Activated naive CD4-positive, alpha-beta T cell (primary cell): ENCODE measurements at places on chromosomes 16 and 17.

GRCh38 chr17:69147460-69147859, 5.8 kb upstream of the ABCA6 start:
- no peak for DNase-seq

DNA sequence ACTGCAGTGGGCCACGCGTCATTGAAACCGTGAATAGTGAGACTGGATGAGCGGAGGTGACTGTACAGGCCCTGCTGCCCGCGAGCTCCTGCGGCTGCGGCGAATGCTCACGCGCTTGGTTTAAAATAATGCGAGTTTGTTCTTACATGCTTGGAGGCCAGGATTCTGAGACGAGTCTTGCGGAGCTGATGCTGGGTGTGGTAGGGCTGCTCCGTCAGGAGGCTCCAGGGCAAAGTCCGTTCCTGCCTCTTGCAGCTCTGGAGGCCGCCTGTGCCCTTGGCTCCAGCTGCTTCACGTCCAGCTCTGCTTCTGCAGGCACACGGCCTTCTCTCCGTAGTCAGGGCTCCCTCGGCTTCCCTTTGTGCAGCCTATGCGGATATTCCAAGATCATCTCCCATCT, 9.5 kb downstream of the ACSF3 start:
- DNase-seq = no peak

DNA sequence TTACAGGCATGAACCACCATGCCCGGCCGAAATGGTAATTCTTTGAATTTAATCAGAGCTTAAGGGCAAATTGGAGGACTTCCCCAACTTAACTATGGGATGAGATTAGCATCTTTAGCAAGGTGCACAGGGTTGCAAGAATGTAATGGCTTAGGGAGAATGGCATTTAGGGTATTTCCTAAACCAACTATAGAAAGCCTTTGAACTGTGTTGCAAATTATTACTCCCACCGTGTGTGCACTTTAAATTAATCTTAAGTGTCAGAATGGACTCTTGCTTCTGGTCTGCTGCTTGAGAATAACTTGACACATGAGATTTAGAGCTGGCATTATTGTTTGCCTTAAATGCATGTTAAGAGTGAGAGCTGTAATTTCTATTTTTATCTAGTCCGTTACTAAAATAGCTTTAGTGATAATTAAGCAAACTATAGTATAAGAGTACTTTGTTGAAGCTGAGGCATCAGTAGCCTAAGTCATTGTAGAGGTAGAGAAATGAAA, 59.8 kb downstream of the TUBD1 start:
- DNase-seq = no peak

DNA sequence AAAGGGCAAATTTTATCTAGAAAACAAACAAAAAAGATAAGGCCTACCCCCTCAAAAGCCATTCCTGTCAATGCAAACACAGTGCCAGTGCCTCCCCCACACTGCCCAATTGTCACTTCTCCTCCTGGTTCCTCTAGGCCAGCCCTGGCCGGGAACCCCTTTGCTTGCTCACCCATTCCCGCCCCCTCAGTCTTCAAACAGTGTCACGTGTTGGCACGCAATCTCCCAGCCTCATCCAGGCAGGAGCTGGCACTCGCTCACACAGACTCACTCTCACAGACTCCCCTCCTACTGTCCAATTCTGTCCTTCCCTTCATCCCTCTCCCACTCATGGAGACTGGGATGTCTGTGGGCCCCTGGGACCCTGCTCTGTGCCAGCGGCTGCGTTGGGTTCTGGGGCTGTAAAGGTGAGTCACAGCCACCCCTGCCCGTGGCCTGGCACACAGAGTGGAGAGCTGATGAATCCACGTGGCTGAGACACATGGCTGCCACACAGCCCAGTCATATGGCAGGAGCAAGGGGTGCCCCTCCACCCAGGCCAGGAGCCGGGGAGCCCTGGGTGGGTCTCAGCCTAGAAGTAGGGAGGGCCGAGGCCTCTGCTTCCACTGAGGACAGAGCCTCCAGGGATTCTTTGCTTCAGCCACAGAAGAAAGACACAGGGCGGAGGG, 54.8 kb downstream of the VAC14 start:
- DNase-seq = no peak

- DNase-seq = no peak
These were observed 2.0 kb downstream of the ZNF319 start for GRCh38 chr16:57998486-57998885.

DNA sequence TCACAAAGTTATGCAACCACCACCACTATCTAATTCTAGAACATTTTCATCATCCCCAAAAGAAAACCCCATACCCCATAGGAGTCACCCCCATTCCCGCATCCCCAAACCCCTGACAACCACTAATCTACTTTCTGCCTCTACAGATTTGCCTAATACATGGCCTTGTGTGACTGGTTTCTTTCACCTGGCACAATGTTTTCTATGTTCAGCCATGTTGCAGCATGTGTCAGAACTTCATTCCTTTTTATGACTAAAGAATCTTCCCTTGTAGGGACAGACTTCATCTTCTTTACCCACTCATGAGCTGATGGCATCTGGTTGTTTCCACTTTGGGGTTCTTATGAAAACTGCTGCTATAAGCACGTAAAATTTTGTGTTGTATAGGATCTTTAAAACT, 34.6 kb downstream of the CYTH1 start:
- no peak for DNase-seq

DNA sequence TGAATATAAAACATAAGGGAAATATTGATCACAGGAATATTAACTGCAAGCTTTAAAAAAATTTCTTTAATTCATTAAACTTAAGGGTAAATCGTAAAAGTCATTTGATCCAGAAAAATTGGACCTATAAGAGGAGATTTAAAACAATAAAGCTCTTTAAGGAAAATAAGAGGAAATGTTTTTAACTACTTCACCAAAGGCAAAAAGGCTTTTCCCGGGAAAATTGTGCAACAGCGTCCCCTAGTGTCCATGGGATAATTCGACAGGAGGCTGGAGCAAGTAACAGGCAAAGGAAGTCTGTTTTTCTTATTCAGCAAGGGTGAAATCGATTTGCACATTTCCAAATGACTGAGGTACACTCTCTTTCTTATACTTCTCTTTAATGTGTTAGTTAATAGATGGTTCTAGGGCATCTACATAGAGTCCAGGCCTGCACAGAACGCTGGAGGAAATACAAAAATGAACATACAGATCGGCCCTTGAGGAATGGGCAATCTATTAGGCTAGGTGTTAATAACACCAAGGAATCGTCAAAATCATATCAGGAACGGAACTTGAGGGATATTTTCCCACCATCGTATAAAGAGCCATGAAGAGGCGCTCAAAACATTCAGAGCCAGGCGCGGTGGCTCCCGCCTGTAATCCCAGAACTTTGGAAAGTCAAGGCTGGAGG, 61.4 kb downstream of the ZNF18 start:
- DNase-seq = no peak

DNA sequence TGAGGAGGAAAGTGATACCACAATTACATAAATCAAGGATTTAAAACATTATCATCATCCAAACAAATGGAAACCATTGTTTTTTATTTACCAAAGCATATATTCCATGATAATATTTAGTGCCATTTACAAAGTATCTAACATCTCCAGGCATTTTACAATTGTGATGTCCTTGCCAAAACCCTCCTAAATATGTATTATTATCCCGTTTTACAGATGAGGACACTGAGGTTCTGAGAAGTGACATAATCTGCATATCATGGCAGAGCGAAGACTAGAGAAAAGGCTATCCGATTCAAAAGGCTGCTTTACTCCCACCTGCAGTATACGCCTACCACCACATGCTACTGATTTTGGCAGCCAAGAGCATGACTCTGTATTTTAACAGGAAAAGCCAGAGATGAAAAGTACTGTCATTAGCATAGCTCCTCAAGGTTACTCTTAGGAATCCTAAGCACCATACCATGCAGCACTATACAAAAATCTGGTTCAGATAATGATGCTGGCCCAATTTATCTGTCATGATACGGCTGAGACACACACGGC, 301.4 kb downstream of the CA10 start:
- DNase-seq = no peak

GRCh38 chr17:45666046-45666600, 118.0 kb upstream of the CRHR1 start:
- DNase-seq = no peak

- peak; percentile 58 for DNase-seq
These were observed 964 bp upstream of the FAAP100 start for GRCh38 chr17:81553018-81553615.

- peak; percentile 25 for DNase-seq
These were observed 5.6 kb downstream of the GLG1 start for GRCh38 chr16:74601126-74601871.

- DNase-seq = no peak
These were observed 9.9 kb downstream of the C16orf86 start for GRCh38 chr16:67676516-67676915.
